ENCODE measurements at places on chromosomes 7 and 10.

DNA sequence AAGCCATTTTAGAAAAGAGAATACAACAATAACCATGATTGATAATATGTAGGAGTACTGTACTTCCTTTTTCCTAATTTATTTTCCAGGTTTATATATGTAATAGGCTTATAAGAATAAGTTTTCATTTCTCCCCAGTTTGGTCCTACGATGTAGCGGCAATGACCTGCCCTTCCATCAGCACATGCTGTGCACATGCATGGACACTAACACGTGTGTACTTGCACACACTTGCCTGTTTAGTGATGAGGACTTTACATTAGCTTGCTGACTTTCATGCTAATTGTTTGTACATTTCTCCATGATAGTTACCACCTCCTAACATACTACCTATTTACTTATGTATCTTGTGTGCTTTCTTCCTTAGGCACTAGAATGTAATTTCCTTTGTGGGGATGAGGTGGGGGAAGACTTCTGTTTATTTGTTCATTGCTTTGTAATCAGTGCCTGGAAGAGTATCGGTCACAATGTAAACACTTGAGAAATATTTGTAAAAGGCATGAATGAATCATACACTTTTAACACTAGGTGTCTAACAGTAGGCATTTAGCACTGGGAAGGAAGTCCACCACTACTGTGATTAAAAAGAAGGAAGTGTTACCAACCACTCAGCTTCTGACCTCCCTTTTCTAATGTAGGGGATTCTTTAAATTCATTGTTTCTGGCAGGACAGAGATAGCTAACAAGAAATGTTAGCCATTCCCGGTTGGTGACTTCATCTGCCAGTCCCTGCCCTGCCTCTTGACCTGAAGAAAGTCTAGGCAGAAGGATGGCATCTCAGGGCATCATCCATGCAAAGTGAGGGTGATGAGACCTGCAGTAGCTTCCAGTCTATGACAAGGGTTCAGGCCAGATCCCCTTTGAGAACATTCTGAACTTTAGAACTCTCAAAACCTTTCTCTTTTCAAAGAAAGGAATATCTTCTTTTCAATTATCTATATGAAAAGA, 120.2 kb upstream of the RAB18 start:
- H3K4me1 ChIP-seq = peaks cover 3% of the 10 kb centered on the region
- no peak overlapping the region for H3K27ac ChIP-seq
- no peak overlapping the region for H3K4me3 ChIP-seq
- no peak for DNase-seq
- no peaks in the 10 kb centered on the region for H3K27me3 ChIP-seq

DNA sequence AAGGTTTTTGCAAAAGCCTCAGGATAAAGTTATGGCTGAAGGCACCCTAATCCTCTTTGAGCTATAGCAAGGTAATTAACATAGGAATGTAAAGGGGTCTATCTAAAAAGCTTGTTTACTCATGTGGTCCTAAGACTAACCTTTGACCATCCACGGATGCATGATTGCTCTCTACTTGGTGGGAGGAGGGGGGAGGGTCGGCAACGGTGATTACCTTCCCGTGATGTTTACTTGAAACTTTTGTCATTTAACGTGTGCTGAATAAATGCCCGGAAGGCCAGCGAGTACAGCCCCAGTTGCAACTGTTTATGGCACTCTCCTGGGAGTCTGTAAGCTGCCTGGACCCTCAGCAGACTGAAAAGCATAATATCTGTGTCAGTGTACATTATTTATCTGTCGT, 78.9 kb upstream of the GPR22 start:
- H3K36me3 ChIP-seq = no peaks in the 10 kb centered on the region
- no peak for DNase-seq
- H3K4me1 ChIP-seq = peaks cover 36% of the 10 kb centered on the region
- H3K27ac ChIP-seq = peak overlapping the region; percentile 71
- no peak overlapping the region for H3K4me3 ChIP-seq
- no peaks in the 10 kb centered on the region for H3K27me3 ChIP-seq

DNA sequence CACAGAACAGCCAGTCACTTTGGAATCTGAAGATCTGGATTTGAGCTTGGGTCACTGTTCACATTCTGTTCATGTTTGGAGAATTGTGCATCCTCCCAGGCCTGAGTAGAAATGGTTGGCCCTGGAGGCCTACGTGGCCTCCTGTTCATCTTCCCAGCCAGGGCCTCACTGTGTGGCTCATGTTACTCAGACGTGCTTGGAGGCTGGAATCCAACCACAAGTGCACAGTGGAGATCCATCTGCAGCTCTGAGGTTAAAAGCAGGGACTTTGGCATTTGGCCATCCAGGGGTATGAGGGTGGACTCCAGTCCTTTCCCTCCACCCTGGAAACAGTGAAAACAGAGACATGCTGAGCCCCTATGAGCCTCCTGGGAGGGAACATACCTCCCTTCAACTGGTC, 709.0 kb upstream of the IGFBP3 start:
- H3K27me3 ChIP-seq = no peaks in the 10 kb centered on the region
- no peak overlapping the region for H3K4me3 ChIP-seq
- no peaks in the 10 kb centered on the region for H3K36me3 ChIP-seq
- no peak overlapping the region for H3K27ac ChIP-seq

- no peak overlapping the region for H3K27ac ChIP-seq
- H3K36me3 ChIP-seq = no peaks in the 10 kb centered on the region
- no peaks in the 10 kb centered on the region for H3K27me3 ChIP-seq
- no peak overlapping the region for H3K4me3 ChIP-seq
- DNase-seq = no peak
- H3K4me1 ChIP-seq = peaks cover 15% of the 10 kb centered on the region
Observed at GRCh38 chr10:43417950-43418768, 9.2 kb upstream of the HNRNPF start.

DNA sequence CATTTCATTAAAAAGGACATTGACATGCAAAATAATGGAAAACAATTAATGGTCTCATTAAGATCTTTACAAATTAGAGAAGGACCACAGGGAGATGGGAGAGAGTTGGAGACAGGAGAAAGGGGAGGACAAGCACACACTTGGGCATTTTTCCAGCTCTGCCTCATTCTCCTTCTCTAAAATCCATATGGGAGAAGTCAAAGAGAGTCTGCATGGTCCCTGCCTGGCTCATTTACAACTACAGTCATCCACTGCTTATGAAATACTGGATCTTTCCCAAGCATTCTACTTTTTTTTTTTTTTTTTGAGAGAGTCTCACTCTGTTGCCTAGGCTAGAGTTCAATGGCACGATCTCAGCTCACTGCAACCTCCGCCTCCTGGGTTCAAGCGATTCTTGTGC, 518.9 kb upstream of the CELF2 start:
- H3K27ac ChIP-seq = no peak overlapping the region
- no peaks in the 10 kb centered on the region for H3K27me3 ChIP-seq
- no peaks in the 10 kb centered on the region for H3K4me1 ChIP-seq
- no peak overlapping the region for H3K4me3 ChIP-seq

DNA sequence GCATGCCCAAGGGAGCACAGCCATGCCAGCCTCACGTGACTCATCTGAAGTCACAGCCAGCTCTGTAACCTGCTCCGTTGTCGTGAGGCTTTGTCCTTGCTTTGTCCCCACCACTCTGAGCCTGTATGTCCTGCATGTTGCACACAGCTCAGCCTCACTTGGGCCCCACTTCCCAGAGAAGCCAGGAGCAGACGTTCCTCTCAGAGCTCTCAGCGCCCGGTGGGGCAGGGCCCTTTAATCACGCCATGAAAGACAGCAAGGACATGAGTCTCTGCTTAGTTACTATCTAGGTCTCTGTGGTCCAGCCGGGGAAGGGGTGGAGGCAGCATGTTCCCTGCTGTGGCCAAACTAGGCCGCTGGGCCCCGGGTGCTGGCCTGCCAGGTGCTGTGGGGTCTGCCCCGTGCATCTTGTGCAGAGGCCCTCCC, 127.4 kb upstream of the FAM20C start:
- H3K4me1 ChIP-seq = no peaks in the 10 kb centered on the region
- DNase-seq = no peak
- no peak overlapping the region for H3K27ac ChIP-seq
- H3K4me3 ChIP-seq = no peak overlapping the region
- H3K36me3 ChIP-seq = no peaks in the 10 kb centered on the region

DNA sequence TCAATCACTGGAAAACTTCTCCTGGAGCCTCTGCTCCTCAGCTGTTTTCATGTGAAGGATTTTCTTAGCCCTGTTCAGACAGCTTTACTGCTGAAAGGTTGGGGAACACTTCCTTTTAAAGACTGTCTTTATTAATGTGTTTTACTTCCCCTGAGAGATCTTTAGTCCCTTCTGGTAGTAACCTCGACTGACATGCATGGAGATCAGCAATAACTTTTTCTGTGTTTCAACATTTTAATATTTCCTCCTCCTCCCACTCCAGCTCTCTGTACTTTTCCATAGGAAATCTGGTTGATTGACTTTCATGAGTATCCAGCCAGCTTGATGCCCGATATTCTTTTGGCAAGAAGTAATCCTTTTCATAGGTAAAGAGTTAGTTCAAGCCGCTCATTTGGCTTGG, 62.7 kb upstream of the STRIP2 start:
- H3K27me3 ChIP-seq = no peaks in the 10 kb centered on the region
- no peak overlapping the region for H3K27ac ChIP-seq

DNA sequence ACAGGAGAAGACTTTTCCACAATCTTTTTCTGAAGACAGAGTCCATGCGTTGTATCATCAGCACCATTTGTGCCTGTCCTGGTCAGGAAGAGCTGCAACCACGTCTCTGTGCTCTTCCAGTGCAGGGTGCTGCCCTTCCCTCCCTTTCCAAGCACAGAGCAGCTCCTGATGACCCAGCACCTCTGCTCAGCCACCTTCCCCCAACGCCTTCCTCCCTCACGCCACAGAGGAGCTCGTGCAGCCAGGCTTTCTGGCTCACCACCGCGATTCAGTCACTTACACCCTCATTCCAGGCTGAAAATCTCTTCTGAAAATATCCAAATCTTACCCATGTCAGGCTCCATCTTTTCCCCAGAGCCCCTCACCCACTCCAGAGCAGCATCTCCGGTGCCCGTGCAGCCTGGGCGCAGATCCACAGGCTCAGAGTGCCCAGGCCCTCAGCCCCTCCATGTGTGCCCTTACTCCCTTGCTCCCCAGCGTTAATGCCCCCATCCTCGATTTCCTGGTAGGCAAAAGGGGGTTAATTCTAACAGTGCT, 181.5 kb downstream of the DIP2C start:
- DNase-seq = no peak
- no peak overlapping the region for H3K4me3 ChIP-seq
- H3K36me3 ChIP-seq = no peaks in the 10 kb centered on the region

- H3K27ac ChIP-seq = no peak overlapping the region
- no peaks in the 10 kb centered on the region for H3K4me1 ChIP-seq
Observed at GRCh38 chr7:36659172-36659516, 65.2 kb downstream of the AOAH start.

GRCh38 chr10:43452356-43452914, 15.5 kb downstream of the ZNF487 start:
- no peaks in the 10 kb centered on the region for H3K36me3 ChIP-seq
- H3K4me1 ChIP-seq = peaks cover 38% of the 10 kb centered on the region
- H3K27ac ChIP-seq = peak overlapping the region; percentile 20
- H3K4me3 ChIP-seq = no peak overlapping the region
- no peak for DNase-seq

GRCh38 chr10:69345890-69346474, 67.7 kb downstream of the HK1 start:
- H3K4me1 ChIP-seq = peaks cover 78% of the 10 kb centered on the region
- no peaks in the 10 kb centered on the region for H3K36me3 ChIP-seq
- no peaks in the 10 kb centered on the region for H3K27me3 ChIP-seq
- no peak overlapping the region for H3K4me3 ChIP-seq
- H3K27ac ChIP-seq = peak overlapping the region; percentile 49

GRCh38 chr10:8296090-8296733, 241.7 kb downstream of the GATA3 start:
- no peak for DNase-seq
- no peaks in the 10 kb centered on the region for H3K36me3 ChIP-seq
- H3K4me3 ChIP-seq = no peak overlapping the region

DNA sequence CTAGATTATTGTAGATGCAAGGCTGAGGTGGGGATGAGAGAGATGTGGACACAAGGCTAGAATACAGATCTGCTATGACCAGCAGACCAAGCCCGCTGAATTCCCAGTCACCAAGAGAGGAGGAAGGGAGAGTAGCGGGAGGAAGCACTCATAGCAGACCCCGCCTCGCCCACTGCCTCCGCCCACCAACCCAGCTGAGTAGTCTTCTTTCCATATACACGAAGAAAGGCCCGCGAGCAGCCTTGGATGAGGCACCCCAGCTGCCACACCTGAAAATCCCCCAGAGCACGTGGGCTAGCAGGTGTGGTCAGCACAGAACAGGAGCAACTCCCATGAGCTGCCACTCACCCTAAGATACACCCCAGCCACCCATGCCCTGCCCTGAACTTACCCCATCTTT, 7.9 kb upstream of the H2BK1 start:
- no peaks in the 10 kb centered on the region for H3K27me3 ChIP-seq
- DNase-seq = no peak
- peaks cover 98% of the 10 kb centered on the region for H3K36me3 ChIP-seq
- no peak overlapping the region for H3K4me3 ChIP-seq

DNA sequence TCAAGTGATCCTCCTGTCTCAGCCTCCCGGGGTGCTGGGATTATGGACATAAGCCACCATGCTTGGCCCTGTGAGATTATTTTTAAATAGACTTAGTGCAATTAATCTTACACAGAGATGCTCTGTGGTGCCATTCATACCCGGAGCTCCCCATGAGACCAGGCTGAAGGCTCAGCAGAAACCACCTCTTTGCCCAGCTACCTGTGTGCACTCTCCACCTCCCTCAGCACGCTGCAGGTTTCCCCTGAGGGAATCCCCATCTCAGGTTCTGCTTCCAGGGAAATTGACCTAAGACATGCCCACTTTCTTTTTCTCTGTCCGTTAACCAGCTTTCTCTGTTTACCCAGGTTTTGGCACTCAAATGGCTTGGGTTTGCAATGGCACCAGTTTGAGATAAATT, 260.5 kb downstream of the SFMBT2 start:
- no peaks in the 10 kb centered on the region for H3K36me3 ChIP-seq
- H3K27ac ChIP-seq = no peak overlapping the region
- DNase-seq = no peak
- no peaks in the 10 kb centered on the region for H3K27me3 ChIP-seq
- H3K4me3 ChIP-seq = no peak overlapping the region
- no peaks in the 10 kb centered on the region for H3K4me1 ChIP-seq

GRCh38 chr10:129097776-129098330, 369.2 kb upstream of the MGMT start:
- H3K4me3 ChIP-seq = no peak overlapping the region
- H3K36me3 ChIP-seq = no peaks in the 10 kb centered on the region
- H3K4me1 ChIP-seq = peaks cover 19% of the 10 kb centered on the region
- peak; percentile 61 for DNase-seq
- H3K27me3 ChIP-seq = no peaks in the 10 kb centered on the region
- no peak overlapping the region for H3K27ac ChIP-seq

- no peaks in the 10 kb centered on the region for H3K4me1 ChIP-seq
- no peak overlapping the region for H3K4me3 ChIP-seq
- no peaks in the 10 kb centered on the region for H3K27me3 ChIP-seq
- DNase-seq = no peak
- H3K36me3 ChIP-seq = no peaks in the 10 kb centered on the region
Observed at GRCh38 chr7:46859963-46860475, 721.9 kb downstream of the TNS3 start.

Data from vagina (tissue), 2 donors.